NCI-H2081 (cell line): ENCODE measurements at places on chromosomes 2 and 18.

DNA sequence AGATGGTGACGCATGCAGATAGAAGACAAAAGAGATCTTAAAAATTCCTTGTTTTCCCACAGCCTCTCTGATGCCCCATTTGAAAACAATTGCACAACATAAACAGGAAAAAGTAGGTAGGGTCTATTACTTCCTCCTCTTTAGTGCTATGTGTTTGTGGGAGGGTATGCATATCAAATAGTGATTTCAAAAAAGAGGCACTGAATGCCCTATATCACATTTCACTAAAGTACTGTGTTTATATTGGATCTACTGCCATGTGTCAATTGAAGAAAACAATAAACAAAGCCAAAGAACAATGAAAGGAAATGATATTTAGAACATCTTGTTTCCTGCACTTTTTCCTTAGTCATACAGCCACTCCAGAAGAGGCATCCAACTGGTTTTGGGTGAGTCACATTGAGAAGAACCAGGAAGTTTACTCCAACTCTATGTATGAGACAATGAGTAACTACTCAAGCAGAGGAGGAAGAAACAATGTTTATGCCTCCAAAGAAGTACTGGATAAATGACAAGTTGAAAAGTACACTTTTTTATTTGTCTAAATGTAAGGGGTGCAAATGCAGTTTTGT, 583.6 kb downstream of the FBXO15 start:
- DNase-seq, result no peak

- DNase-seq, result no peak
Measured at GRCh38 chr2:26945991-26946750, 24.3 kb upstream of the MAPRE3 start.

- DNase-seq, result no peak
Measured at GRCh38 chr2:216624251-216624650, 9.0 kb upstream of the IGFBP2 start.

GRCh38 chr2:223800908-223801307, 36.5 kb downstream of the AP1S3 start:
- no peak for DNase-seq

DNA sequence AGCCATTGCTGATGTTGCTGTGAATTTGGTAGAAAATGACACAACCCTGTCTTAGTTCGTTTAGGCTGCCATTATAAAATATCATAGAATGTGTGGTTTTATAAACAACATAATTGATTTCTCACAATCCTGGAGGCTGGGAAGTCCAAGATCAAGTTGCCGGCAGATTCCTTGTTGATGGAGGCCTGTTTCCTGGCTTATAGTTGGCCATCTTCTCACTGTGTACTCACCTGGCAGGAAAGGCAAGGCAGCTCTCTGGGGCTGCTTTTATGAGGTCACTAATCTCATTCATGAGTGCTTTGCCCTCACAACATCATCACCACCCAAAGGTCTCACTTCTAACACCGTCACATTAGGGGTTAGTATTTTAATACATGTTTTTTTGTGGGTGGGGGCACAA, 58.4 kb downstream of the PHLPP1 start:
- no peak for DNase-seq

GRCh38 chr18:79856119-79857007, 58.6 kb downstream of the KCNG2 start:
- no peak for DNase-seq

- DNase-seq, result peak; percentile 46
Measured at GRCh38 chr18:32771169-32771751, 1.6 kb downstream of the KLHL14 start.

DNA sequence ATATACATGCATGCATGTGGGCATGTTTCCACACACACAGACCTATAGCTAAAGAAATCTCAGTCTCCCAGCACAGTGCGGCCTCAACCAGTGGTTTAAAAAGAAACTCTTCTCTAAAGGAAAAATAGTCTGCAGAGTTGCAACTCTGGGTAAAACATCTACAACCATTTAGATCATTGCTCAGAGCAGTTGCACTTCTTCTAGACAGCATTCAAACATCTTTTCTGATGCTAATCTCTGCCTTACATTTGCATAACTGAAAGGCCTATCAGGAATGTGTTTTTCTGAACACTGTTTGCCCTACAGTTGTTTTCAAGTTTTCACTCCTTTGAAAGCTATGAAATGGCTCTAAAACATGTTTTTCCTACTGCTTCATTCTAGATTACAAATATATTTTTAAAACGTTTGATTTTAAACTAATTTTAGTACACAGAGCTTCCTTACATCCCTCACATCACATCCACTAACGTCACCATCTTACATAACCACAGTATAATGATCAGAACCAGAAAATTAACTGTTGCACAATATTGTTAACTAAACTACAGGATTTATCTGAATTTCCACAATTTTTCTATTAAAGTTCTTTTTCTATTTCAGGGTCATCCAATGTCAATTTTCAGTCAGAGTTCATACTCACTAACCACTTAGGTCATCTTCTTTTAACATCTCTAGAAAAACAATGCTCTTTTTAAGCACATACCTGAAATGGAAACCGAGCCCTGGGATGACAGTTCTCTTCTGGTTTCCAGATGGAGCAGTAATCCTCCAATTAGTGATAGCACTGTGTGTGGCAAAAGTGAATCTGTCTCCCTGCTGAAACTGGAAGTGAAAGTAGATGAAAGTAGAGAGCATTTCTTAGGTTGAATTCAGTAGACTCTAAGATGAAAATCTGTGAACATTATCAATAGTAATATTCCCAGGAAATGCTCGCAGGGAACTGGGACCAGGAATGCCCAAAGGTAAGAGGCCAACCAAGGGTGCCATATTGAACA, 501.6 kb upstream of the GCFC2 start:
- no peak for DNase-seq
